ENCODE measurements at places on chromosomes 3 and 15. TPM values are rescaled to one million over a fixed set of nuclear protein-coding genes. Genes with fewer than 3 reads are reported as not detected.

- DNase-seq: no peak
These were observed 11.2 kb downstream of the B3GNT5 start for GRCh38 chr3:183264268-183264667.

GRCh38 chr3:144229330-144229729 is 257.7 kb downstream of the DIPK2A start:
- no peak for DNase-seq

DNA sequence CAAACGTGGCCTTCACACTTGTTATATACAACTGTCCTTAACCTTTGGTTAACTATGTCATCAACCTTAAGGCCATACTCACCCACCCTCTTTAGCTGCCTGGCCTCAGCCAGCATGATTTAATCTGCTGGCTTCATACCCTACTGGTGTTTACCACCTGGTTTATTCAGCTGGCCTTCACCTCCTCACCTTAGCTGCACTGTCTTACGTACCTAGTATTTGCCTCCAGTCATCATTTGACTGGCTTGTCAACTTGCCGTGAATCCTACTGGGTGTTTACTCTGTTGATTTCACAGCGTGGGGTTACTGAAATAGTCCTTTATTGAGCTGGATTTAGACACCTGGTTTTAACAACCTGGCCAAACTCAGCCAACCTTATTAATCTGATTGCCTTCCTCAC is 102.8 kb downstream of the IL12A start:
- DNase-seq: no peak

DNA sequence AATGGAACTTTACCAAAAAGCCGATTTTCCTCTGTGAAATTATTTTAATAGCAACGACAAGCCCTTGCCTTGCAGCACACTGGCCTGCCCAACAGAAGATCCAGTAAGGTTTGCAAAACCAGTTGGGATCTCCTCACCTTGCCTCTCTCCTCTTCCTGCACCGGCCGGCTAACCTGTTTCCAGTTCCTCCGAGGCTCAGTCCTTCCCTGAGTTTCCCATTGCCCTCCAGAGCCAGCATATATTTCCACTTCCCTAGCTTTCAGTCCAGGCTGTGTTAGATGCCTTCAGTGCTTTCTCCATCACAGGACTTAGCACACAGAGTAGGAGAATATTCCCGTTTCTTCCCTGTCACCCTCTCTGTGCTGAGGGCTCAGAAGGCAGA is 60.3 kb downstream of the NOX5 start:
- no peak for DNase-seq

DNA sequence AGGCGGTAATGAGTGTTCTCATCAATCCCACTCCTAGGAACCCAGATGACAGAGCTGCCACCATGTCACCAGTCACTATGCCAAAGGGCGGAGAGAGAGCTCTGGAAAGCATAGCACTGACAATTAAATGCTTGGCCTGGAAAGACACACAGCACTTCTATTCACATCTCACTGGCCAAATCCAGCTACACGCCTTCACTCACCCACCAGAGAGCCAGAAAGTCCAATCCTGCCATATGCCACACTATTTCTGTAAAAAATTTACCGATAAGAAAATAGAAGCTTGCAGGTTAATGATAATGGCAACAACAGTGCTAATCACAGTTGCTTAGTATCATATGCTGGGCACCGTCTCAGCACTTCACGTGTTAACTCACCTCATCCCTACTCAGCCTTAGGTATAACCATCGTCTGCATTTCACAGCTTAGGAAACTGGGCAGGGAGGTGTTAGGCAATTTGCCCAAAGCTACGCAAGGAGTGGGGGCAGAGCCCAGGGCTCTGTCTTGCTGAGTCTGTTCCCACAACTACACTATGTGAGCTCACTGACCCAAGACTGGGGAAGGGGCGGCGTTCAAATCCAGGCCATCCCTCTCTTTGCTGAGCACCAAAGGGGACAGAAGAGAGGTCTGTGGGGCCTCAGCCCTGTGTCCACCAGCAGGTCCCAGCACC is 16.5 kb downstream of the KLHL25 start:
- DNase-seq: no peak

DNA sequence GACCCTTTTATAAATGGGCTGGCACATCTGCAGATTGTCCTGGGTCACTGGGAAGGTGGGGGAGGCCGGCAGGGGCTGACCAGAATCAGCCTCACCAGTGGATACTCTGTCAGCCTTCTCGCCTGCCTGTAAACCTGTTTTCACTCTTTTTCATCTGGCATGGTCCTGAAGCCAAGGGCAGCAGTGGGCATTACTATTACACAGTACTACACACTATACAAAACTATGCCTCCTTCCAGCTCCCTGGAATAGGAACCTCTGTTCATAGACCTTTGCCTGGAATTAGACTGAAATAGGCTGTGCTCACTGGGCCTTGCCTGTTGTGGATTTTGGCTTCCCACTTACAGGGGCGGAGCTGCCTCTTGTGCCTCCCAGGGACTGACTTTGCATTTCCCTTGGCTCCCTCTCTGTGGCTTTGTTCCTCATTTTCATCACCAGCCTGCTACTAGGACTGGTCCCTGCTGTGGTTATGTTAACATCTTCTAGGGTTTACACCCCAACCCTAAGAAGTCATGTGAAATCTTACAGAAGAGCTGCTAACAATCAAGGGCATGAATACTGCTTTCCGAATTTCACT is 120.7 kb downstream of the FNDC3B start:
- DNase-seq: no peak

Gene TMEM266
- not detected for total RNA-seq
